ENCODE measurements at places on chromosomes 1 and 21.

- no peak for DNase-seq
Observed at GRCh38 chr1:195097316-195097715, 1510.9 kb downstream of the KCNT2 start.

DNA sequence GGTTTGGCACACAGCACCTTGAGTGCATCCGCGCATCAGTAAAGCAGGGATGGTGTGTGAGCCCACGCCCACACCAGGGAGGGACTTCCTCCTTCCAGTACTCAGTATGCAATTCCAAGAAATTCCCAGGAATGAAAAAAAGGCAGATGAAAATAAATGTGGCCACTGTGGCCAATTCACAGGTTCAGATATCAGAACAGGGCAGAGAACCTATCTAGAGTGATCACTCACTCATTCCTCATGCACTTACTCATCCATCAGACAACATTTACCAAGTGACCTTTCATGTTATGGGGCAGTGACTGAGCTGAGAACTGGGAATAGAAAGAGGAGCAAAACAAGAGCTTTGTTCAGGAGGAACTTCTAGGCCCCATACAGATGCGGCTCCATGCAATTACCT is 113.7 kb downstream of the ZSCAN20 start:
- no peak for DNase-seq

- no peak for DNase-seq
Observed at GRCh38 chr1:167756730-167757405, 35.1 kb downstream of the MPZL1 start.

DNA sequence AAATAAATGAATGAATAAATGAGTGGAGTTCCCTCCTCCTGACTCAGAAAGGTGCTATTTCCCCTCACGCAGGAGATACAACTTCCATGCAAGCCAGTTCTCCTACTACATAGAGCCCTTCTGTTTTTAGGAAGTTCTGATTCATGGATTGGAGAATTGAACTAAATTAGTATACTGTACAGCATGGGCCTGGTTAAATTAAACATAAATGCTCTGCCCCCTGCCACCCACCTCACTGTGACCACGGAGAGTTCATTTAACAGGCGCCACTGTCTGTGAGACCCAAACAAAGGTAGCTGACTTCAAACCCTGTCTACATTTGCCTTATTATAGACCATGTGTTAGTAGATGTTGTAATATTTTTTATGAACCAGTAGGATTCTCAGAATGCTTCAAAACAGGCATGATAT is 9.1 kb upstream of the IRF2BP2 start:
- DNase-seq = no peak

- no peak for DNase-seq
Observed at GRCh38 chr1:85149805-85150204, 51.0 kb downstream of the SYDE2 start.

DNA sequence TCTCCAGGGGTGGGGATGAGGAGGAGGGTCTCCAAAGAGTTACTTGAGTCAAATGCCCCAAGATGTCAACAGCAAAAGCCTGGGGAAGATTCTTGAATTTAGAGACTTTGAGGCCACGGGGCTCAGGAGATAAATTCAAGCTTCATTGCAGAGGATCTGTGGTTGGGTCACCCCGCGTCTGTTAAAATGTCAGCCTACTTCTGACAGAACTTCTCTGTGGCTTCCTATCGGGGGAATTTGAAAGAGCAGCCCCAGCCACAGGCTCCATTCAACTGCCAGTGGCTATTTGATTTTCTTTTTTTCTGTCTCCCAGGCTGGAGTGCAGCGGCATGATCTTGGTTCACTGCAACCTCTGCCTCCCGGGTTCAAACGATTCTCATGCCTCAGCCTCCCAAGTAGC is 62.5 kb upstream of the EFHD2 start:
- no peak for DNase-seq

DNA sequence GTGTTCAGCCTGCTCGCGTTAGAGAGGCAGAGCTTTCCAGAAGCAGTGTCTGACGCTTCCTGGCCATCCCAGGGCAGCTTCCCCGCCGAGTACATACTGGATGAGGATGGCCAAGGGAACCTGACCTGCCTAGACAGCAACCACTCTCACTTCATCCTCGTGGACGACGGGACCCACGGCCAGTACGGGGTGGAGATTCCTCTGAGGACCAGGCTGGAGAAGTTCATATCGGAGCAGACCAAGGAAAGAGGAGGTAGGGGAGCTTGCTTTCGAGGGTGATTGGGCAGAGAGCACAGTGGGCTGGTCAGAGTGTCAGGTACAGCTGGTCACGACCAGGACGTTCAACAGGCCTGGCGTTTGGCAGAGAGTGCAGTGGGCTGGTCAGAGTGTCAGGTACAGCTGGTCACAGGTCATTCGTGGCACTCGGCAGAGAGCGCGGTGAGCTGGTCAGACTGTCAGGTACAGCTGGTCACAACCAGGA is 22.4 kb downstream of the TRPM2 start:
- DNase-seq = no peak

DNA sequence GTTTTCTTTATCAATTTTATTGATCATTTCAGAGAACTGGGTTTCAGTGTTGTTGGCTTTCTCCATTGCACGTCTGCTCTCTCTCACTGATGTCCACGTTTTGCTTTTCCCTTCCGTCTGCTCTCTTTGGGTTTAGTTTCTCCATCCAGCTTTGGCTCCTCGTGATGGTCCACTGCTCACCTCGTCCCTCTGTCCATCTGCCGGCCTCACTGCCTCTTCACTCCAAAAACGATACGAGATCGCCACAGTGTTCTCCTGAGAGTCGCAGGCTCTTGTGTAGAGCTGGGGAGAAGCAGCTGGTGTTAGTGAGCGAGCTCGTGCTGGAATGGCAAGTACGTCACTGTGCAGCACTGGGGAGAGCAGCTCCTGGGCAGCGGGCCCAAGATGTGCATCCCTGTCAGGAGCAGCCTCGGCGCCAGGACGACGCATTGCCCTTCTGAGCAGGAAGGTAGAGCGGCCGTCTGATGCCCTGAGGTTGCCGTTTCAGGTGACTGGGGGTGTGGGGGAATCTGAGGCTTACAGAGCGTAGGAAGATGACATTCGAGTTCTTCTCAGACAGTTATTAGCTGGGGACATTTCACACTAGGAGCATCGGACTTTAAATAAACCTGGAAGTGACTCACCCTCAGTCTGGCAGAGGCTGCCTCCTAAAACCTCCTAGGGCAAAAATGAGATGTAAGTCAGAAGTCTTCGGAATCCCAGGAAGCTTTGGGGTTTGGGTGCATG is 31.4 kb upstream of the PCBP3 start:
- DNase-seq = no peak

DNA sequence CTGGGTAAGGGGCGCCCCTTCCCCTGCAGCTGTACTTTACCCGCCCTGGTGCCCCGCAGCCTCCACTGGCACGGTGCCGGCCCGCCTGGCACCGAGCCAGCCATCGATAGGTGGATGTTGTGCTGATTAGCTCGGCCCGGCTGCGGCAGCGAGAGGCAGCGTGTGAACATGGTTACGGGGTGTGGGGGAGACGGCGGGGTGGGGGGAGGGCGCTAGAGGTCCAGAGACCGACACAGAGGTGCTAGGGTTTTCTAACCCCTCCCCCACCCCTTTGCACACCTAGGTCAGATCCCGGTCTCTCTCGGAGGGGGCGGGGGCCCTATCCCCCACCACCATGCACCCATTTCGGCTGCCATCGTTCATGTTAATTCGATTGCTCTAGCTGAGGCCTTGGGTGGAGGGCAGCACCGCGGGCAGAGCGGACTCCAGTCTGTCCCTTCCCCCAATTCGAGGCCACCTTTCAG is 6.7 kb downstream of the EFNA4 start:
- no peak for DNase-seq

GRCh38 chr1:81801651-81802456 is 1.1 kb downstream of the ADGRL2 start:
- peak; percentile 10 for DNase-seq

DNA sequence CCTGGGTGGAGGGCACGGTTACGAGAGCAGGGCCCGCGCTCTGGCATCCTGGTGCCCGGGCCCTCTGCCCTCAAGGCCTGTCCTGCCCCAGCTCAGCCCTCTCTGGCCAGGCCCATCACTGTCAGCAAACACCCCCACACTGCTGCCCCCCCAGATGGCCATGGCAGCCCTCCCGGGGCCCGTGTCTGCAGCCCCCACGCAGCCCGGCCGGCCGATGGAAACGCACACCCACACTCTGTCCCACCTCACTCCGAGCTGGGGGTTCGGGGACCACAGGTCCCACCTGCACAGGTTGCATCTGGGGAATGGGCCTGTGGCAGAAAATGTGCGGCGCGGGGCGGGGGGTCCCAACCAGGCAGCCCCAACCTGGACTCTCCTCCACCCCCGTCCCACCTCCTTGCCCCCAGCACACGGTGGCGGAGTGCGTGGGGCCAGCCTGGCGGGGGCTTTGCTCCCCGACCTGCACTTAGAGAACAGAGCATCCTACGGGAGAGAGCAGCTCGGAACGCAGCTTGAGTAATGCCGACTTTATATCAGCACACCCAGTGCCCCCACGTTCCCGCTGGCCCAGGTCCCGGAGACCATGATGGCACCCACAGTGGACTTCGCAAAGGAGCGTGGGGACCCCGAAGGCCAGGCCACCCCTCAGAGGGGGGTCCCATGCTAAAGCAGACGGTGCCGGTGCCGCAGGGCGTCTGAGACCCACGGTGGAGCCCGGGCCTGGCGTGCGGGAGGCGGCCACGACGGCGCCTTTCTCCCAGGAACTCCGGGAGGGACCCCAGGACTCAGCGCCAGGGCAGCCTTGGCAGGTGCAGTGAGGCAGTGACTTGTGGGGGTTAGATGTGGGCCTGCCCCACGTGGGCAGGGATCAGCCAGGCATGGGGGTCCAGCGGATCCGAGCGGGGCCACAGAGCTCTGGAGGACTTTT is 7.5 kb upstream of the RNF223 start:
- DNase-seq = no peak

GRCh38 chr1:48750109-48750508 is 26.6 kb downstream of the BEND5 start:
- no peak for DNase-seq

GRCh38 chr1:96472471-96472870 is 249.1 kb upstream of the PTBP2 start:
- no peak for DNase-seq

- DNase-seq = no peak
Observed at GRCh38 chr1:40003156-40004093, 37.1 kb upstream of the CAP1 start.

GRCh38 chr1:99438656-99439230 is 174.5 kb downstream of the PLPPR4 start:
- DNase-seq = no peak

- no peak for DNase-seq
Observed at GRCh38 chr1:191528275-191528674, 630.0 kb upstream of the RGS18 start.

- DNase-seq = no peak
Observed at GRCh38 chr1:213138892-213139291, 87.9 kb downstream of the RPS6KC1 start.

GRCh38 chr1:58038574-58038973 is 508.0 kb downstream of the OMA1 start:
- no peak for DNase-seq

GRCh38 chr21:15437883-15438282 is 291.9 kb upstream of the USP25 start:
- DNase-seq = no peak

GRCh38 chr1:202112859-202113689 is 9.6 kb upstream of the GPR37L1 start:
- no peak for DNase-seq

GRCh38 chr1:15380601-15381508 is 28.8 kb upstream of the EFHD2 start:
- DNase-seq = no peak

GRCh38 chr1:80218112-80218511 is 1211.6 kb upstream of the ADGRL4 start:
- DNase-seq = no peak

DNA sequence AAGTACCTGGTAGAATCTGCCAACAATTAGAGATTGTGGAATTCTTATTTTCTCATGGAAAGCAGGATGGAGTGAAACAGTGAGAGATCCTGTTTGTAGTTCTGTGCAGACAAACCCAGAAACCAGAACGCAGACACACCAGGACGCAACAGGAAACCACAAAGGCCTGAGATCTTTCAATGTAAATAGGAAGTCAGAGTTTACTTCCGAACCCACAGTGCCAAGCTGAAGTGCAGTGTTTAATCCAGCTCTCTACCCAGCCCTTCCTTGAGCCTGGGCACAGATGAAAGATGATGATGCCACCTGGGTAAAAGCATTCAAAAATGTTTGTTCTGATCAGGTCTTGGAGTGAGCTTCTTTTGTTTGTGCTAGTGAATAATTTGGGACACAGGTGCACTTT is 244.2 kb upstream of the HOOK1 start:
- DNase-seq = peak; percentile 32

GRCh38 chr1:235095938-235096562 is 32.6 kb downstream of the TOMM20 start:
- DNase-seq = no peak

- peak; percentile 46 for DNase-seq
Observed at GRCh38 chr1:61301824-61302657, 219.7 kb downstream of the NFIA start.

- no peak for DNase-seq
Observed at GRCh38 chr21:39096754-39097153, 86.5 kb downstream of the PSMG1 start.

- no peak for DNase-seq
Observed at GRCh38 chr1:192691041-192691440, 55.1 kb downstream of the RGS13 start.

DNA sequence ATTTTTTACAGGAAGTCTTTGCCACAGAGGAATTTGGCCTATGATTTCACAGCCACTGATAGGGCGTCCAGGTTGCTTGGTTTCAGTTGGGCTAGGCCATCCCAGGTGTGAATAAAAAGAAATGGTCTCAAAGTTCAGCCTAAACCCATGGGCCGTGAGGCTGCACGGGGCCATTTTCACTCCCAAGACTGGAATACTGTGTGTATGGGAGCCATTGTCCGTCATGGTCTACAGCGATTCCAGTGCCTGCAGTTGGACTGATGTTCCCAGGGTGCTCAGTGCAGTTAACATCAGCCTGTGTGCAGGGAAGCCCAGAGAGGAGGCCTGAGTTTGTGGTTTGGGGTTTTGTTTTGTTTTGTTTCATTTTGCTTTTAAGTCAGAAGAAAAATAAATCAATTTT is 133.2 kb downstream of the ADSS2 start:
- no peak for DNase-seq

DNA sequence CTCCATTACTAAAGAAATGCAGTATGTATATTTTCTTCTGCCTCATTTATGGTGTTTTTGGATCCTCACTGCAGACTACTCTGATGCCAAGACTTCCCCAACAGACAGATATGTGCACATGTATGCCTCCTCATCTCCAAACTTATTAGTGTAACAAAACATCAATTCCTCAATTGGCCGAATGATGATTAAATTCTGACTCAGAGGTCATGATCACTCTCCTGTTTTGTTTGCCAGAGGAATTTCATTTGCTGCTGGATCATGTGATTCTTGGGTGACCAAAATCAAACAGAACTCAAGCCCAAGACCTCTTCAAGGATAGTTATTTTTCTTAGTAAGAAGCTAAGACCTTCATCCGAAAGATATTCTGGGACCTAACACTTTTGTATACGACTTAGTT is 227.6 kb downstream of the LMO4 start:
- DNase-seq = no peak
